ENCODE measurements at places on chromosomes 5 and 9.

- H3K4me1 ChIP-seq: no peaks in the 10 kb centered on the region
- no peak for DNase-seq
- H3K27ac ChIP-seq: no peak overlapping the region
- no peaks in the 10 kb centered on the region for H3K36me3 ChIP-seq
Measured at GRCh38 chr5:127471211-127471610, 46.2 kb upstream of the PRRC1 start.

DNA sequence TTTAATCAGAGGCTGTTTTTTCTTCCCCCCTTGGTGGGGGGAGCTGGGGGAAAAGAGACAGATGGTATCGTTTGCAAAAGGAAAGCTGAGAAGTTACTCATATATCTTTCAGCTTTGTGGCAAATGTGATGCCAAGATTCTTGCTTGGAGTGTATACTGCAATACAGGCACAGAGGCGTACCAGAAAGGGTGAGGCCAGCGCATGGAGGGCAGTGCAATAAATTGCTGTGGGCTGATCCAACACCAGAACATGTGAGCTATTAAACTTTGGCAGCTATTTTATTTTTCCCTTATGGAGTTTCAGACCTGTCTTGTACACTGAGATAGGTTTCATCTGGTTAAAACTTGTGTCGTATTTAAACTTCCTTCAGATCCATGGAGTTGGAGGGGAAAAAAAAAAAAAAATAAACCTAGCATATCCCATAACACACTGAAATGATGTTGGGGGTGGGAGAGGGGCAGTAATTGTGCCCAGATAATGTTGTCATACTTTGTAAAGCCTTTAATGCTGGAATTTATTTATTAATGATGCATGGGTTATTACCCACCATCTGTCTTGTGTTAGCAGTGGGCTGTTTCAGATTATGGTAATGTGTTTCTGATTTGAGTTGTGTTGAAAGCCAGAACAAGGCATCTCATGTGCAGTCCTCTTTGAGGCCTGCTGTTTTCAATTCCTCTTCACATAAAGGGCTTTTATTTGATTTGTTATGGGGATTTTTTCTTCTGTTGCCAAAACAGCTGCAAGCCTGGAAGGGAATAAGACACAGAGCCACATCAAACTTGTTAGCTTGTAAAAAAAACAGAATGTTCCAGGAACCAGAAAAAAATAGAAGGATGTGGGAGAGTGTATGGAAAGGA lies 891.3 kb downstream of the TLE1 start:
- no peaks in the 10 kb centered on the region for H3K27me3 ChIP-seq
- no peak overlapping the region for H3K27ac ChIP-seq
- H3K4me3 ChIP-seq: no peak overlapping the region
- DNase-seq: no peak
- H3K36me3 ChIP-seq: no peaks in the 10 kb centered on the region

GRCh38 chr5:111584651-111585050 lies 72.3 kb upstream of the STARD4 start:
- H3K4me1 ChIP-seq: no peaks in the 10 kb centered on the region
- H3K36me3 ChIP-seq: no peaks in the 10 kb centered on the region
- no peak overlapping the region for H3K27ac ChIP-seq
- no peak for DNase-seq
- no peak overlapping the region for H3K4me3 ChIP-seq
- no peaks in the 10 kb centered on the region for H3K27me3 ChIP-seq

GRCh38 chr5:165185716-165186115 lies 1680.3 kb downstream of the MAT2B start:
- H3K27ac ChIP-seq: no peak overlapping the region
- no peaks in the 10 kb centered on the region for H3K36me3 ChIP-seq
- no peaks in the 10 kb centered on the region for H3K4me1 ChIP-seq
- no peaks in the 10 kb centered on the region for H3K27me3 ChIP-seq

DNA sequence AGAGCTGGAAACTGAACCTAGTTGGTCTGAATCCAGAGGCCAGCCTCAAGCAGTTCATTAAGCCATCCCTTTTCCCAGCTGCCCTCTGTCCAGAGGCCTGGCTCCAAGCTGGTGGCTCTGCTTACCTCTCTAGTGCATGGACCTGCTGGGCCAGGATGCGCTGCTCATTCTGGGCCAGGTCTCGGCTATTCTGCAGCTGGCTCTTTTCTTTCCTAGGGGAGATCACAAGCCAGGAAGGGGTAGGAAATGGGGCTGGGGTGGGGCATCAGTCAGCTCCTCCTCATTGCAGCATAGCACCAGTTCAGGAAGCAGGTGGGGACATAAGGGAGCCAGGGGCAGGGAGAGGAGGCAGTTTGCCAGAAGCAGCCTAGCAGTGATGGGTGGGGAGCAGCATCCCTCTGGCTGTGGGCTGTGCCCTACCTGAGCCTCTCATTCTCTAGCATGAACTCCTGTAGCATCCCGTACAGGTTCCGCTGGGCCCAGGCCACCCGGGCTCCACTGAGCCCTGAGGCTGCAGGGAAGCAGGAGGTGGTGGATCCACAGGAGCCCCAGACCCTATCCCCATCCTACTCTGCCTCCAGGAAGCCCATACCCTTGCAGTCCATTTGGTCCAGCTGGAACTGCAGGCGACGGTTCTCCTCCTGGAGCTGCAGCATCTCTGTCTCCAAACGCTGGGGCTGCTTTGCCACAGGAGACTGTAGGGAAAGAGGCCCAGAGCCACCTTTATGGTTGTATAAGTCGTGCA lies 5.2 kb downstream of the KIF12 start:
- no peaks in the 10 kb centered on the region for H3K36me3 ChIP-seq
- H3K4me1 ChIP-seq: peaks cover under 1% of the 10 kb centered on the region
- peaks cover 25% of the 10 kb centered on the region for H3K27me3 ChIP-seq

DNA sequence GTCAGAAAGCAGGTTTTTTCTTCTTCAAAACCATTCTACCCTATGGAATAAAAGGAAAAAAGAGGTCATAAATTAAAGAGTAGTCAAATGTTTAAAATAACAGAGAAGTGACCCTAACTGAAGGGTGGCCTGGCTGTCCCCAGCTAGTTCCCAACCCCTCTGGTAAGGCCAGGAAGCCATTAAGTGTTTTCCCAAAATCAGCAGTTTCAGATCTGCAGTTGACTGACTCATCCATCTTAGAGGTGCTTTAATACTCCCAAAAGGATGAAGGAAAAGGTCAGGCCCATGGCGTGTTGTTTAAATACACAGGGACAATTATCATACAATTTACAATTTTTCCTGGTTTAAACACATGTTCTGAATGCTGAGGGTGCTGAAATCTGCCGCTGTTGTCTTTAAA lies 47.9 kb upstream of the TBC1D9B start:
- H3K36me3 ChIP-seq: peaks cover 90% of the 10 kb centered on the region
- no peaks in the 10 kb centered on the region for H3K4me1 ChIP-seq
- DNase-seq: no peak
- no peak overlapping the region for H3K27ac ChIP-seq
- no peak overlapping the region for H3K4me3 ChIP-seq
- no peaks in the 10 kb centered on the region for H3K27me3 ChIP-seq

GRCh38 chr9:133238851-133239532 lies 29.9 kb upstream of the OBP2B start:
- H3K4me3 ChIP-seq: no peak overlapping the region
- H3K27ac ChIP-seq: no peak overlapping the region
- H3K36me3 ChIP-seq: no peaks in the 10 kb centered on the region
- DNase-seq: peak; percentile 54
- H3K4me1 ChIP-seq: peaks cover 5% of the 10 kb centered on the region

DNA sequence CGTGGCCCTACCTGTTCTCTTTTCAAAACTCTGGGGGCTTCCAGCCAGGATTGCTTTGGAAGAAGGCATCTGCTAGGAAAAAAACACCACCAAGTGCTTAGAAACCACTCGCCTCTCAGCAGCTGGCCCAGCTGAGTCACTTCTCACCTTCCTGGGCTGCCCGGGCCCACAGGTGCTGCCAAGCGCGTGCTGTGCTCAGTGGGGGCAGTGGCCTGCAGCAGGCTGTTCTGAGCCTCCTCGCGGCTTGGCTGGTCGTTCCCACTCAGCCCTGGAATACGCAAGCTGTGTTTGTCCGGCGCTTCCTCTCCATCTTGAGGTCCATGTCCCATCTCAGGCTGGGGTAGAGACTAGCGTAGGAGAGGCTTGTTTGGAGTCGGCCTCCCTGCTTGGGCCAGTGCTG lies 102.5 kb upstream of the FCN2 start:
- H3K4me3 ChIP-seq: no peak overlapping the region
- H3K4me1 ChIP-seq: no peaks in the 10 kb centered on the region
- H3K36me3 ChIP-seq: no peaks in the 10 kb centered on the region
- no peaks in the 10 kb centered on the region for H3K27me3 ChIP-seq
- no peak for DNase-seq
- no peak overlapping the region for H3K27ac ChIP-seq

DNA sequence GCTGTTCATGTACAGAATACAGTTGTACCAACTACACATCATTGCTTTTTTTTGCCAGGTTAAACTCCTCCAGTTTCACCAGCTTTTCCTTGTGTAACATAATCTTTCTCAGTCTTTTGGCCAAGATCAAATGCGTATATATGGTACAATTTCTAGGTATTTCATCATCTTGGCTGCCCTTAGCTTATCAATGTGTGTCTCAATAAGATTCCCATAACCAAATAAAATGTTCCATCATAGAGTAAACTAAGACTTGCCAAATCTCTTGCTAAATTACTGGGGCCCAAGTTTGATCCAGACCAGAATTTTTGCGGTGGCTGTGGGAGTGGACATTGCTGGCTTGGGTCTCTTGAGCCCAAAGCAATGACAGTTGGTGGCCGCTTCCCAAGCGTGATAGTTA lies 24.3 kb upstream of the ERBIN start:
- H3K4me3 ChIP-seq: no peak overlapping the region
- DNase-seq: no peak
- no peaks in the 10 kb centered on the region for H3K27me3 ChIP-seq
- H3K4me1 ChIP-seq: no peaks in the 10 kb centered on the region
- H3K36me3 ChIP-seq: no peaks in the 10 kb centered on the region

DNA sequence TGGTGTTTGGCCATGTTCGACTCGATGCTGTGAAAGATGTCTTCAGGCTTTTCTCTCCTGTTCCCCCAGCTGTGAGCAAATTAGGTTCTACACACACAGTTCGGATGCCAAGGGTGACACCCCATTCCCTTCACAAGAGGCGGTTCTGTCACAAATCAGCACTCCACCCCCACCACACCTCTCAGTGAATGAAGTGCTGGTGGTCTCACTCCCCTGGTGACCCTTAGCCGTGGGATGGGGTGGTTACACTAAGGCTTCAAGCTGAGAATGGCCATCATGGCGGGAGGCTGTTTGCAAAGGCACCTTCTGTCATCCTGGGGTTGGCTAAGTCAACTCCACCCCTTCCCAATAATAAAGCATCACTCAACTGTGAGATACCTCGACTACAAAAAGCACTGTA lies 26.4 kb downstream of the AMBP start:
- no peaks in the 10 kb centered on the region for H3K4me1 ChIP-seq
- peaks cover 73% of the 10 kb centered on the region for H3K36me3 ChIP-seq
- H3K27ac ChIP-seq: no peak overlapping the region
- peak overlapping the region; percentile 8 for H3K4me3 ChIP-seq

- no peak overlapping the region for H3K27ac ChIP-seq
- peaks cover 1% of the 10 kb centered on the region for H3K4me1 ChIP-seq
- H3K36me3 ChIP-seq: peaks cover 98% of the 10 kb centered on the region
- no peaks in the 10 kb centered on the region for H3K27me3 ChIP-seq
Measured at GRCh38 chr9:134150557-134151214, 13.7 kb downstream of the RNU6ATAC start.

GRCh38 chr5:131256507-131256823 lies 7.4 kb upstream of the CDC42SE2 start:
- H3K4me3 ChIP-seq: no peak overlapping the region
- H3K27ac ChIP-seq: no peak overlapping the region
- no peaks in the 10 kb centered on the region for H3K4me1 ChIP-seq
- H3K36me3 ChIP-seq: no peaks in the 10 kb centered on the region

DNA sequence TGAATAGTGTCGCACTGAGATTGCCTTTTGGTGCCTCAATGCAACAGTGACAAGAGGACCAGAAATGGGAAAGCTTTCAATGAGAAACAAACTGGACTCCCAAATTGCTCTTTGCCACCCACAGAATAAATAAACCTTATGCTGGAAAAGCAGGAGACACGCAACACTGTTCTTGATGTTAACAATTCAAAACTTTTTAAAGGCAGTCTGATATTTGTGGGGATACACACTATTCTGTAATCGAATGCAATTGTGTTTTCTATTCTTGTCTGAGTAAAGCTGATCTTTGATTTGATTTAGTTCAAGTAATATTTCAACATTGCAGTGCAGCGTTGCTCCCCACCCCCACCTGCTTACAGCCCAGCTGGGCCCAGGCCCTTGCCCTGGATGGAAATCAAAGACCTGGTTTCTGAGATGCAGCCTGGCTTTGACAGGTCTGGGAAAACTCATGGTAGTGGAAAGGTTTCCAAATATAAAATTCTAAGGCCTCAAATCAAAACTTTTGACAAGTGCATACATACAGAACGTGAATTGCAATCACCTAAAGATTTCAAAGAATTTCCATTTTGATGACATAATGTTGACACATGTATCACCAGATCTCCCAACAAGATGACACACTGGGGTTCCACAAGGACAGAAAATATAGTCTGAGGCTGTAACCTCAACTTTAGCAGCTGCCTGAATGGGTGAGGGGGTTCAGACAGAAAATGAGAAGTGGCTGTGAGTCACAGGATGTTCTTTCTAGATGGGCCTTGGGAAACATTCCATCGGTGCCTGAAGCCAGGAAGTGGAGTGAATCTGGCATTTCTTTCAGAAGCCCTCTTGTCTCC lies 55.1 kb downstream of the ABCA1 start:
- DNase-seq: no peak
- H3K4me3 ChIP-seq: no peak overlapping the region
- H3K27ac ChIP-seq: no peak overlapping the region
- no peaks in the 10 kb centered on the region for H3K27me3 ChIP-seq
- H3K4me1 ChIP-seq: peaks cover 14% of the 10 kb centered on the region
- H3K36me3 ChIP-seq: peaks cover 63% of the 10 kb centered on the region

GRCh38 chr5:132677682-132678400 lies 4.1 kb downstream of the IL4 start:
- H3K4me3 ChIP-seq: no peak overlapping the region
- H3K27ac ChIP-seq: no peak overlapping the region
- no peaks in the 10 kb centered on the region for H3K36me3 ChIP-seq
- no peaks in the 10 kb centered on the region for H3K4me1 ChIP-seq
- H3K27me3 ChIP-seq: no peaks in the 10 kb centered on the region

DNA sequence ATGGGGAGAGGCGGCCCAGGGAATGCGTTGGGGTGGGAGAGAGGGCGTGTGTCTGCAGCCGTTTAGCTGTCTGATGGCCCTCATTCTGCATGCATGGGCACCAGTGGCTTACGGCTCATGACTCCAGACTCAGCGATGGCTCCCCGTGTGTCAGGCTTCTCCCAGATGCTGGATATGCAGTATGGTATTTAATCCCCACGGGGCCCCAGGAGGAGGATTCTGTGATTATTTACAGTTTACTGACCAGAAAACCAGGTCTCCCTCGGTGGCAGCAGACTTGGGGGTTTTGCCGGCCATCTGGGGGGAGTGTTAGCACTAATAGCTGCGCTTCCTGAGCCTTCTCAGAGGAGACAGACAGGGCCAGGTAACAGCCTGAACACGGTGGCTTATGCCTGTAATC lies 4.3 kb downstream of the PRDM12 start:
- H3K4me1 ChIP-seq: peaks cover 3% of the 10 kb centered on the region
- H3K27me3 ChIP-seq: peaks cover 84% of the 10 kb centered on the region
- no peak overlapping the region for H3K27ac ChIP-seq

Measured in neuronal stem cell (in vitro differentiated cells).